Mucosa of gallbladder (tissue), 1 donor: ENCODE measurements at places on chromosomes 6 and 20.

GRCh38 chr6:14709900-14710299, 536.0 kb upstream of the JARID2 start:
- no peak for DNase-seq

- no peak for DNase-seq
Observed at GRCh38 chr6:109008054-109008453, 86.6 kb downstream of the SESN1 start.

GRCh38 chr6:36836111-36837021, 2.9 kb downstream of the CPNE5 start:
- DNase-seq = no peak

GRCh38 chr6:77318256-77318655, 145.0 kb downstream of the HTR1B start:
- DNase-seq = no peak

- no peak for DNase-seq
Observed at GRCh38 chr6:166541366-166541765, 45.1 kb downstream of the RAMACL start.

DNA sequence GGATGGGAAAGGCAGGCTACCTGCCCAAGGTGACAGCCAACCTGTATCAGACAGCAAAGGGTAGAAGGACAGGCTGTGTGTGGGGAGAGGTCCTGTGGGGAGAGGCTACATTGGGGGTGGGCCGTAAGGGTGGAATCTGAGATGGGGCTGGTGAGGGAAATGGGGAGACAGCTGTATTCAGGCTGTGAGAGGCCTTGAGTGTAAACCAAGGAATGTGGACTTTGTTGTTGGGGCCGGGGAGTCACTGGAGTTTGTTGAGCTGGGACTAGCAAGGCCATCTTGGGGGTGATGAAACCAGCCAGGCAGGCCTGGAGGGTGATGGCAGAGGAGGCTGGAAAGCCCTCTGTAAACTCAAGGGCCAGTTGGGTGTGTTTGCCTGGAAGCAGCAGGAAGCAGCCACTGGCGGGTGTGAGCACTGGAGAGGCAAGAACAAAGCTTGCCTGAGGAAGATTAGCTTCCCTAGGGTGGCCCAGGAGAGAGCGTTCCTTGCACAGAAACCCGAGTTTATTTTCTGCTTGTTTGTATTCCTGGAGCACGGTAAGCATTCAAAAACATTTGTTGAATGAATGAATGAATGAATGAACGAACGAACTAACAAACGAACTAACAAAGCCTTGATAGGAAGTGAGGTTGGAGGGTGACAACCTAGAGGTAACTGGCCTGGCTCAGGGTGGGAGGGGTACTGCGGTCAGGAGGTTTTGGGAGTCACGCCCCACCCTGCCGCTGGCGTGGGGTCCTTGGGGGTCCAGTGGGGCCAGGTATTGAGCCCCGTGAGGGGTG, 18.9 kb downstream of the TTBK1 start:
- DNase-seq = no peak

DNA sequence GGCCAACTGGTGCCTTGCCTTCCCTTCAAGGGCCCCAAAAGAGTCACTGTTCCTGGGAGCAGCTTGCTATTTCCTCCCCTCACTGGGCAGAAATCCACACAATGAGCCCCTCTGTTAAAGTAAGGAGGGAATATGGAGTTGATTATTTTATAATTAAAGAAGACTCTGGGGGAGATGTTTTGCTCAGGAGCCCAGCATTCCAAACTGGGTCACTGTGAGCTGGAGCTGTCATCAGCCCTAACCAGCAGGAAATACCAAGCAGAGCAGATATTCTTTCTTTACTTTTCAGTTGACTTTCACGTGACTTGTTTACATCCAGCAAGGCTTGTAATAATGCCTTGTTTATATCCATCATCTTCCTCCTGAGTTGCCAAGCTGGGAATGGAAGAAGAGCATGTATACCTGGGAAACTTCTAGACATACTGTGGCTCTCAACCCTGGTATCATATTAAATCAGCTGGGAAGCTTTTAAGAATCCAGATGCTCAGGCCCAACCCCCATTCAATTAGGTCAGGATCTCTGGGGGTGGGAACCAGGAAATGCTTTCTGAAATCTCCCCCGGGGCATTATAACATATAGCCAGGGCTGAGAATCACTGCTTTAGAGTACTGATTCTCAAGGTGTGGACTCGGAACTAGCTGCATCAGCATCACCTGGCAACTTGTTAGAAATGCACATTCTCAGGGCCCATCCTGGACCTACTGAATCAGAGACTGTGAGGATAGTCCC, 175.6 kb upstream of the MYLIP start:
- DNase-seq = no peak

GRCh38 chr6:118905084-118905483, 11.1 kb downstream of the ASF1A start:
- DNase-seq = no peak

DNA sequence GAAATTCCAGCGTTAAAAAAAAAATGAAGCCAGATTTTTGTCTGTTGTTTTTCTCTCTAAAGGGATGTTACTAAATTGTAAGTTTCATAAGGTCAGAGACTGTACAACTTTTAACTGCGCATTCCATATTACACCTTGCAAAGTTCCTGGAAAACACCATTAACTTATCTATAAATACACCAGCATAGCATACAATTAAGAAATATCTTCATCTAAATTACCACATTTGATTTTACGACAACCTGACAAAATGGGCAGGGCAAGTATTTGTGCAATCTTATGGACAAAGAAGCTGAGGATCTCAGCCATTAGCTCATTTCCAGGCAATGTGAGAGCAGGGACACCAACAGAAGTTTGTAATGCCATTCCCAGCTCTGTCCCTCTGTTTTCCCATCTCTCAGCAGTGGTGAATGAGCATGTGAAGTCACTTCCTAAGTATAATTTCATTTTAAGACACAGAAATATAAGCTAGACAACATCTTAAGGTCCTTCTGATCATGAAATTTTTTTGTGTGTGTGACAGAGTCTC, 12.9 kb upstream of the GCM1 start:
- no peak for DNase-seq

- no peak for DNase-seq
Observed at GRCh38 chr6:105991561-105992314, 94.4 kb upstream of the PRDM1 start.

- DNase-seq = no peak
Observed at GRCh38 chr6:125257351-125257750, 44.4 kb downstream of the HDDC2 start.

DNA sequence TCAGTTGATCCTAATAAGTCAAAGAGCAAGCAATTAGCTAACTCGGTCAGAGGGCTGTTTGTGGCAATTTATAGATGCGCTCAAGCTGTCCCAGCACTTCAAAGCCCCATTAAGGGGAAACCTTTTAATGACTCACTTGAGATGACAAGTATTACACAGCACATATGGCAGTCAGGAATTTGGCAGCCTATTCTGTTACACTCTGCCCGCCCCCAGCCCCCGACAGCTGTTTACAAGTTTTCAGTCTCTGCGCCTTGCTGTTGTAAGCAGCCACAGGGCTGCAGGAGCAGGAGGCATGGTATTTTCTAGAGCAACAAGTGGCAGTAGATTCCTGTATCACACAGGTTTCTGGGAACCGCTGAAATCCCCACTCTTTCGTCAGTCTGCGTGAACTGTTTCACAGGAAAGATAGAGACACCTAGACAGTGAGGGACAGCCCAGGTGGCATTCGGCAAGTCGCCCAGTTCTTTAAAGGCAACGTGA, 263.0 kb downstream of the FOXC1 start:
- peak; percentile 32 for DNase-seq

DNA sequence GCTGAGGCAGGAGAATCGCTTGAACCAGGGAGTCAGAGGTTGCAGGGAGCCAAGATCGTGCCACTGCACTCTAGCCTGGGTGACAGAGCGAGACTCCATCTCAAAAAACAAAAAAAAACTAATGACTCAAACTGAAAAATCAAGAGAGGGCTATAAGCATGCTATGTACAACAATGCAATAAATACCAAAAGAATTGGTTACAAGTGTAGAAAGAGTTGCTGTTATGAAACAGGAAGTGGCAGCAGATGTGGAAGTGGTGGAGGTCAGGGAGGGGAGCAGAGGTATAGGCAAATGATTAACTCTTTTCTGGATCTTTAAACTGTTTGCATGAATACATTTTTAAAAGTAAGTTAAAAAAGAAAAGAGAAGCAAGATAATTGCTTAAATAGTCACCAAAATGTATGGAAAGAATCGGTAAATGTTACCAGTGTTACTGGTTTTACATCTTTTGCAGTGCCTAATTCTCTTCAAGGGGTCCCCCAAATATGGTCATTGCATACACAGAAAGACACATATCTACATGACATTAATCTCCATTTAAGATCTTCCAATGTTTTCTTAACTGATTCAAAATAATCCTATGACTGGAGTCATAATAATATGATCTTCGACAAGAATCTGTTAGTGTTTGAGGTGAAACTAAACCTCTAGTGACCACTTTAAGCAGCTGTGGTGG, 15.0 kb downstream of the CALHM6 start:
- DNase-seq = no peak

- no peak for DNase-seq
Observed at GRCh38 chr6:162845972-162846371, 118.2 kb downstream of the PACRG start.

GRCh38 chr6:78397499-78397898, 469.9 kb upstream of the IRAK1BP1 start:
- no peak for DNase-seq

DNA sequence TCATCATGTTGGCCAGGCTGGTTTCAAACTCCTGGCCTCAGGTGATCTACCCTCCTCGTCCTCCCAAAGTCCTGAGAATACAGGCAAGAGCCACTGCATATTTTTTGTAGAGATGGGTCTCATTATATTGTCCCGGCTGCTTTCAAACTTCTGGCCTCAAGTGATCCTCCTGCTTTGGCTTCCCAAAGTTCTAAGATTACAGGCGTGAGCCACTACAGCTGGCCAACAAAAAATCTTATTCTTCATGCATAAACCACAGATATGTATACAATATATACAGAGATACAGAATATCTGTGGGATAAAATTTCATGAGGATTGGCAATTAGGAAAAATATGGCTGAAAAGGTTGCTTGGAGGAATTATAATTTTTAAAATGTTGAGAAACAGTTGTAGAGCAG, 49.9 kb downstream of the SLC35A1 start:
- DNase-seq = no peak

- DNase-seq = no peak
Observed at GRCh38 chr6:139251045-139251690, 40.6 kb downstream of the TXLNB start.

DNA sequence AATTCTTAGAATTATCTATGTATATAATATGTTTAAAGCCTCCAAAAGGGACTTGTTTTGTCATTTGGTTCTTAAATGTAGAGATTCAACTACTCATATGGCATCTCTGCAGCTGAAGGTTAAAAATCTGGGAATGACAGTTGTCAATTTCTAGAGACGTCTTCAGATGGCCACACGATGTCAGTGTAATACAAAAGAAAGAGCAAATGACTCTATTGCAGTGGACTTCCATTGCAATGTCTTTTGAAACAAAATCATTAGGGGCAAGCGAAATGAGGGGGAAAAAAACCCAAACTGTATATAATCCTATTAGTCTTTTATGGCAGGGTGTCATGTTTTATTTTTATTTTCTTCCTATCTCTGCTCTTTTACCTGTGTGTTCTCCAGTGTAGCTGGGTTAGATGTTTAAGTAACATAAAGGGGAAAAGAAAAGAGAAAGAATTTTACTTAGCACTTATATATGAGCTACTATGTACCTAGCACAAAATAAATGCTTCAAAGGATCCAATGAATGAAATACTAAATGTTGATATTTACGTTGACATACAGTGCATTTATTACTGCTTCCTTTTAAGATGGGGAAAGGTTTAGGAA, 26.2 kb downstream of the CCN2 start:
- DNase-seq = no peak

DNA sequence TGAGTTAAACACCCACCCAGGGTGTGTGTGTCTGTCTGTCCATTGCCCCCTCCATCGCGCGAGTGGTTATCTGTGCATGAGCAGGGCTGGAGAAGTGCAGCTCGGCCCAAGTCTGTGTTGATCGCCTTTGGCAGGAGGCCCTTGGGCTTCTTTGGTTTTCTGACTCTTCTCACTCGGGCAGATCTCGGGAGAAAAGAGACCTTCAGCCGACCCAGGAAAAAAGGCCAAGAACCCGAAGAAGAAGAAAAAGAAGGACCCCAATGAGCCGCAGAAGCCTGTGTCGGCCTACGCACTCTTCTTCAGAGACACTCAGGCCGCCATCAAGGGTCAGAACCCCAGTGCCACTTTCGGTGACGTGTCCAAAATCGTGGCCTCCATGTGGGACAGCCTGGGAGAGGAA, 132.9 kb downstream of the JPH2 start:
- DNase-seq = no peak

DNA sequence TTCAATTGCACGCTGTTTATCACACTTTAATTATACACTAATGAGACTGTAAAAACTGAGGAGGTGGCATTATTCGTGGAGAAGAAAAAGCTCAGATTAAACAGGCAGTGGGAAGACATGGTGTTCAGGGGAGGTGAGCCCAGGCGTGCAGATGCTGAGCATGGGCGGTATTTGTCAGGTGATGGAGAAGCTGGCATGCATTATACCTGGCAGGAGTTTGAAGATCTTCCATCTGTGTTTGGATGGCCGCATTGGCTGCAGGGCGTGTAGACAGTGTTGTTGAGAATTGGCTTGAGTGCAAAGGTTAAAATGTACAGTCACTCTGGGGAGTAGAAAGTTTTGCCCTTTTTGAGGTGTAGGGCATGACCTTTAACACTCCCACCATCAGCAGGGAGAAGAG, 213.8 kb downstream of the ERMARD start:
- DNase-seq = no peak

- peak; percentile 89 for DNase-seq
Observed at GRCh38 chr6:28355743-28356665, 6.3 kb downstream of the ZKSCAN3 start.

GRCh38 chr6:150617062-150617461, 17.4 kb downstream of the PLEKHG1 start:
- no peak for DNase-seq

DNA sequence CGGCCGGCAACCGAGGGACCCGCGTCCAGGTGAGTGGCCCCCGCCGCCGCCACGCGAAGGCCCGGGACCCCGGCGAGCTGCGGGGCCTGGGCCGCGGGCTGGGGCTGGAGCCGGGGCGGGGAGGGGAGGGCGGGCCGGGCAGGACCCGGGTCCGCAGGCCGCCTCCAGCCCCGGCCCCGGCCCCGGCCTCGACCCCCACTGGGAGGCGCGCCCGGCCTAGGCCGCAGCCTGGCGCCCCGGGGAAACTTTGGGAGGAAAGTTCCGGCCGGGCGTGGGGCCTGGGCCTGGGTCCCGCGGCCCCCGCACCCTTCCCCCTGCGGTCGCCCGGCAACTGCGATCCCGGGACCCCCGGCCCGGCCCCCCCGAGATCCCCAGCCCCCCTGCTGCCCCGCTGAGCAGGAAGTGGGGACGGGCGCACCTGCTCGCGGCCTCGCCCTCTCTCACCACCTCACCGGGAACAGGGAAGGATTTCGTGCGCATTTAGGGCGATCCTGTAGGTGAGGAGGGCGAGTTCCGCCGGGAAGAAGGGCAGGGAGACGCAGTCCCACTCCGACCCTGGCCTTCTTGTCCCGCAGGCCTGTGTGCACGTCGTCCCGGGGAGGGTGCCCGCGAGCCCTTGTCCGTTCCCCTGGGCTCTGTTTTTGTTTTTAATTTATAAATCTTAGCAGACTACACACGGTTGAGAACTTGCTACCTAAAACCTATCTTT, 402 bp downstream of the OSBPL2 start:
- no peak for DNase-seq

GRCh38 chr6:169906688-169907418, 155.4 kb downstream of the ERMARD start:
- no peak for DNase-seq
